ENCODE measurements at places on chromosomes 12 and 14.
A peak's percentile ranks its signal among the peaks of the same experiment; 100 is the strongest.

DNA sequence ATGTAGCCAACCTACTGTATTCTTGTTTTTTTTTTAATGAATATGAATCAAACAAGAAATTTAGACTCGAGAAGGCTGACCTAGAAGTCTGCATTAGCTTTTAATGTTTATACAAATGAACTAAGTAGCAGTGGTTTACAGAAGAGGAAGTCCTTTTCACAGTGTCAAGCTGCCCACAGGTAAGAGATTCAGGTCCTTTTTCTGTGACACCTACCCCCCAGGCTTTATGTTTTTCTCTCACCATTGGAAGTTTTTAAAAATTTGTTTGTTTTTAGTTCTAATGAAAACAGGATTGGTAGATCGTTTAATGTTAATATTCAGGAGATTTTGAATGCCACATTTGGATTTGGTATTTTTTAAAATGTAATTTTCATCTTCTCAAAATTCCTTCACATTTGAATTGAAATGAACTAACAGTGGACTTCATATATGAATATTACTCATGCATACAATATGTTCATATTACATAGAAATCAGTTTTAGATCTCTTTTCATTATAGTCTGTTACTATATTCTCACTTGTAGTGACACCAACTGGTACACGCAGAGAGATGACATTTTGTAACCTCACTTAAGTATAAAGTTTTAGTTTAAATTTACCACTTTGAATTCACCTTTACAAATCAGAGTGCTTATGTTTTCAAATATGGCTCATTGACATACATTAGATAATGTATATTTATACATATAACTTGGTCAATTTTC is 29.7 kb downstream of the ATF7IP start:
- no peak for DNase-seq

DNA sequence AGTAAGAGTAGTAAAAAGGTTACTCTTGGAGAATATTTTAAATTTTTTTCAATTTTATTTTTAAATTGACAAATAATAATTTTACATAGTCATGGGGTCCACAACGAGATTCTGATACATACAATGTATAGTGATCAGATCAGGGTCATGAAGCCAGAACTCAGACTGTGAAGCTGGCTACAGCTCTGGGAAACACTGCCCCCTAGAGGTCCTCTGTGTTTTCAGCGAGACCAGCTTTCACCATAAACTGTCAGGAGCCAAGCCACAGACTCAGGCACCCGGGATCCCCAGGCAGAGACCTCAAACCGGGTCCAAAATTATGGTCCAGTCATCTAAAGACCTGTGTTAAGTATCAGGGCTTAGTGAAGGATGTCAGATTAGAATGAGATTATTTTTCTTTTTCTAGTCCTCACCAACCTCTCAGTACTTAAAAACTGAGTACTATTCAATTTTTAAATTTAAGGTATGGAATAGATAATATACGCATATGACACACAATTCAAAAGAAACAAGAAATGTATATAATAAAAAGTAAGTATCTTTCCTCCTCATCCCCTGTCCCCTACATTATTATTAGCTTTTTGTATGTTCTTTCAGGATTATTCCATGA is 397.1 kb downstream of the MDGA2 start:
- DNase-seq: peak; percentile 43

DNA sequence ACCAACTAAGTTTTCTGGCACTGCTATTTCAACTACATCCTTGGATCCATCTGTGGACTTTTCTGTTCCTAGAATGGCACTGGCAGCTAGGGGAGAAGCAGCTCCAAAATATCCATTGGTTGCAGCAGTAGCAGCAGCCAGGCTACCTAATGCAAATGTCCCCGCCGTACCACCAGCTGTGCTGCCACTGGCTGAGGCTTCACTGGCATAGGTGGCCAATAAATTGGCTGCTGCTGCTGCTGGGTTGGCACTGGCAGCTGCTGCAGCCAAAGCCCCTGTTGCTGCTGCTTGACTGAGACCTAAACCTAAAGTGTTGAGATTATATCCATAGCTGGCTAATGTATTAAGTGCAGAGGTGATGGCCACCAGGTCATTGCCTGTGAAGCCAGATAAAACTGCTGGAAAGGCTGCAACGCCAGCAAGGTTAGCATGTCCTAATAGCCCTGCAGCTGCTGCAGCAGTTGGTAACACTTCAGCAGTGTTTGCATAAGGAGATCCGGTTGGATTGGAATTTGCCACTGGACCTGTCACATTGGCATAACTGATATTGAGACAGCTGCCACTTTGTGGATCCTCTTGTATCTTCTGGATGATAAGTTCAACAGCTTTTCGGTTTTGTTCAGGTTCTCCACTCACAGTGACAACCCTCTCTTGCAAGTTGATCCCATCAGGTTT is 149.5 kb downstream of the NOVA1 start:
- DNase-seq: no peak

DNA sequence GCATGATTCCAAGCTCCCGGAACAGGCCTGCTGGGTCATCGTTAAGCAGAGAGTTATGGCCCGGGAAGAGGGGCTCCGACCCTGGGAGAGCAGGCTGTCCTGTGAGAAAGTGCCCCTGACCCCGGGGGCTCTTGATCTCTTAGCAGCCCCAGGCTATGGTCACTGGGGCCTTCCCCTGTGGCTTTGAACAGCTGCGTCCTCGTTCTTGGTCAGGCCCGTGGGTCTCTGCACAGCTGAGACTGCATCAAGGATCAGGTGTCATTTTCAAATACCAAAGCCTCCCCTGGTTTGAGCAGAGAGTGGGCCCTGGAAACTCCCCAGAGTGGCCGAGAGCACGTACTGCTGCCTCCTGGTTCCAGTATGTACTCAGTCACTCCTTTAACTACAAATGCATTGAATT is 114.8 kb downstream of the ESRRB start:
- no peak for DNase-seq

DNA sequence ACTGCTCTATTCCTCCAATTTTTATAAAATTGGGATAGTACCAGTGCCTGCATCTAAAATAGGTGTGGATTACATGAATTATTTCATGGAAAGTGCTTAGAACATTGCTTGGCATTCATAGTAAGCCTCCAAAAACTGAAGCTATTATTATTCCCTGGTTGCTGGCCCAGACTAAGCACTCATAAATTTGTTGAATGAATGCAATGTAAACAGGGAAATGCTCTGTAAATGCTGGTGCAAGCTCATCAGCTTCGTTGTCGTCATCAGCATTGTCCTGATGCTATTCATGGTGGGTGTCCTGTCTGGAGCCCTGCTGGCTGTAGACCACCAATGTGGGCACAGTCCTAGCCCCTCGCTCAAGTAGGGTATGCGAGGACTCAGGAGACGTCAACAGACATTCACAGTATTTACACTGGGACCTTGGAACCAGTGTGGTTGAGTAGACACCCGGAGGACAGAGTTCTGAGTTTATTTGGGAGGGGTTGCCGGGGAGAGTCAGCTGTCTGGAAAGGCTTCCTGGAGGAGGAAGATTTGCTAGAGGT is 16.5 kb downstream of the BDKRB2 start:
- no peak for DNase-seq

GRCh38 chr14:87141801-87142200 is 851.2 kb downstream of the GALC start:
- DNase-seq: no peak

DNA sequence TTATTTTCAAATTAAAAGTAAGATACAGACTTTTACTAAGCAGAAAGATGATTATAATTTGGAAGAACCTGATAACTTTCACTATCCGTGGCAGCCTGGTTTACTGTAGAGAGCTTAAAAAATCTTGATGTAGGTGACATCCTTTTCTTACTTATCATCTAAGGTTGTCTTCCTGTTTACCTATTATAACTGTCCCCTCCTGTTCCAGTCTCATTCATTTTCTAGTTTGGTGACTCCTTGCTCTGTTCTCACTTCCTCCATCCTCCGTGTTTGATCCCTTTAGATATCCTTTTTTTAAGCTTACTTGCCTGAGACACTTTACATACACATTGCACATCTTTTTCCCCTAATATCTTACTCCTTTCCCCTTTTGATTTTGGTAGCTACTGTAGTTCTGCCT is 27.5 kb downstream of the CCDC91 start:
- no peak for DNase-seq

DNA sequence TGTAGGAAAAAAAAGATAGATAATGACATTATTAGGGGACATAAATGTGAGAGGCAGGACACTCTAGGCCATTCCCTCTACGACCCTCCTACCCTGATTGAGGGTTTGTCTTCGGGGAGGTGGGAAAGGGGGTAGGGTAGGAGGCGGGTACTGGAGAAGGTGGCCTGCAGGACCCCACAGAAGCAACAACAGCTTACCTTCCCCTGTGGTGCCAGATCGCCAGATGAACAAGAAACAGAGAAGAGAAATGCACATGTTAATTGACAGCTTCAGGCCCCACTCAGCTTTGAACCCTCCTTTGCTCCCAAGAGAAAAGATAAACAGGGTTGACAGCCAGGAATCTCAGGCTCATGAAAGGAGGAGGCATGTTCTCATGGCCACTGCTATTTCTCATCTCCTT is 4.8 kb downstream of the PHB2 start:
- no peak for DNase-seq

GRCh38 chr14:55722054-55722453 is 142.0 kb downstream of the KTN1 start:
- no peak for DNase-seq

DNA sequence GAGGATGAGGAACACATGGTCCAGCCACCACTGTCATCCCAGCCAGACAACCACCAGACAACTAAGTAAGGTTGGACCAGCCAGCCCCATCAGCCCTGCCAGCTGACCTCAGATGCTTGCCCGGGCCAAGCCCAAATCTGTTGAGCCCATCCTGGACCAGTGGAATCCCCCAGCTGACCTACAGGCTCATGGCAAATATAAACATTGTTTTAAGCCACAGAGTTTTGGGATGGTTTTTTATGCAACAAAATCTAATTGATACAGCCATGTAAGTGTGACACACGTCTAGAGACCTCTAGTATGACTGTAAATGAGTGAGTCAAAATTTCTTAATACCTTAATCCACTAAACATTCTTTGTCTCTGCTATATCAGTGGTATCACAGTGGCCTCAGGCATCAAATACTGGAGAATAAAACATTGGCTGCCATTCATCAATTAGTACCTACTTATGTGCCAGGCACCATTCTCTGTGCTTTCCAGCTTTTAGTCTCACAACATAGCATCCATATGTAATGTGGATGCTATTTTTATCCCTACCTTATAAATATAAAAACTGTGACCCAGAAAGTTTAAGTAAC is 24.2 kb upstream of the NT5DC3 start:
- DNase-seq: no peak

DNA sequence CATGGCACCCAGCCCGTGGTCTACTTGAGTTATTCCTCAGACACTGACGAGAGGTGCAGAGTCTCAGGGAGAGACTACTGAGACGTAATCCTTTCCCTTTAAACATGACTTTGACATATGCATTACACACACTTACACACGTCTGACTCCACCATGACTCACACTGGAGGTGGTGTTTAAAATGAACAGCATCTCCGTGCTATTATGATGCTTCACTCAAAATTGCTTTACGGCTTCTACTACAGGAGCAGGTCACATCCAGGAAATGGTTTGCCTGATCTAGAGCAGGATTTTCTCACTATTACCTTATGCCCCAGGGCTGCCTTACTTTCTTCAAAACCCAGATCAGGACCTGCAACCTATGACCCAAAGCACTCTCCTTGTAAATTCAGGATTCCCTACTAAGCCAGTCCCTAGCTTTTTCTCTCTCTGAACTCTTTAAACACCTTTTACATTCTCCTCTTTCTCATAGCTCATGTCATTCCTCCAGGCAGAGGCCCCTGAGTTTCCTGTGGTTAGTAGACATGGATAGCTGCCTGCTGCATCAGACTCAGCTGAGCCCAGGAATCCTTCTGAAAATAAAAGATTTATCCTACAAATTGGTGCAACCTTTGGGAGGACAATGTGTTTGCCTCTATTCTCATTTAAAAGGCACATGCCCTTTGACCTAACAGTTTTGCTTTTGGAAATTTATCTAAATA is 31.2 kb downstream of the TMCC3 start:
- DNase-seq: no peak

DNA sequence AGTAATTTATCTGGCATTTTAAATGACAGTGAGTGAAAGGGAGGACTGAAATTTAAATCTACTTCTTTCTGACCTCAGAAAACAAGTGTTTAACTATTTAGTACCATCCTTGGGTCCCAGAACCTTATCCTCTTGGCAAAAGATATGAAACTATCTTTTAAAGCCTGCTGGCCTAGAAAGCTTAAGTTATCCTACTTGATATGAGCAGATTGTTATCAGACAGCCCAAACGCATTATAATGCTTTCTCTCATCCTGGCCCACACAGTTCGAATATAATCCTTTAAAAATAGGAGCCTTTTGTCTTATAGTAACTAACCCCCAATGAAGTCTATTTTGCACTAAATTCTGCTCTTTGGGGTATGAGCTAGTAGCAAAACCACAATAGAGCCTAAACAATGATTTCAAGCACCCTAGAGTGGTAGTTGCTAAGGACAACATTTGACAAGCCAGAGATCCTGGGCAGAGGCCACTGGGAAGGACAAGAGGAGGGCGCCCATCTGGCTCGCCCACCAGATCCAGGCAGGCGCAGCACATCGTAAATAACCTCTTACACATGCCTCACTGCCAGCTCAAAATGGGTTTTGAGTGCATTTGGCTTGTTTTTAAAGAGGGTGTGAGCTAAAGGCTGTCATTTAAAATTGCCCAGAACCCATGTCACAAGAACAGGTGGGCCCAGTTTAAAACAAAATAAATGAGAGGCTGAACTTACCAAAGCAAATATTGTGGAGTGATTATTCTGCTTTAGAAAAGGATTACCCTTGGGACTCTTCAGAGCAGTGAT is 37.7 kb upstream of the CRY1 start:
- no peak for DNase-seq

GRCh38 chr12:100075598-100075997 is 67.1 kb downstream of the BLTP3B start:
- DNase-seq: no peak

DNA sequence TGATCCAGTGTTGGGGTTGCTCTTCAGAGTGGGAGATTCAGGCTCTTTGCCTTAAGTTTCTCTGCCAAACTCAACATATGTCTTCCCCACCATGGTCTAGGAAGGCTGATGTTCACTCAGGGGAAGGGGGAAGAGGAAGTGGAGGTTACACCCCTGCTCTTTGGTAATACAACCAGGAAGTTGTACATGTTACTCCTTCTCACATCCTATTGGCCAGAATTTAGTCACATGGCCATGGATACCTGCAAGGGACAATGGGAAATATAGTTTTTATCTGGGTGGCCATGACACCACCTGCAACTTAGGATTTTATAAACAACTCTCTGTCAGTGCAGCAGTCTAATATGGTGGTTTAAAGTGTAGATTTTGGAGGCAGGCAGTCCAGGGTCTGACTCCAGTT is 150.9 kb downstream of the TBX5 start:
- DNase-seq: no peak

DNA sequence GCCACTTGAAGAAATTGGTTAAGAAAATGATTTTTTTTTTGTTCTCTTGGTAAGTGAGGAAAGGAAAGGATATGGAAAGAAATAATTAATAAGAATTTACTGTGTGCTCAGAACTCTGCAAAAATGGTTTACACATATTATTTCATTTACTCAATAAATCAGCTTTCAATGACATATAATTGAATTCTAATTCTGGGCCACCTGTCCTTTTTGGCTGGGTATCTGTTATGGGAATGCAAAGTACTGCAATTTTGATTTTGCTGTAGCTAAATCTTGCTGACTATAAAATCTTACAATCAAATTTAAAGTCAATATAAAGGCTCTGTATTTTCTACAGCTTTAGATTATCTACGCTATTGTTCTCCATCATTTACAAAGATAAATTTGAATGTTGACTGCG is 147.1 kb downstream of the GRIP1 start:
- DNase-seq: no peak

All from putamen (tissue), 1 donor.